ENCODE measurements at places on chromosomes 7 and 10.

GRCh38 chr7:128893251-128894100 lies 17.0 kb downstream of the KCP start:
- DNase-seq = no peak

GRCh38 chr10:122308417-122309141 lies 37.5 kb downstream of the BTBD16 start:
- DNase-seq = no peak

DNA sequence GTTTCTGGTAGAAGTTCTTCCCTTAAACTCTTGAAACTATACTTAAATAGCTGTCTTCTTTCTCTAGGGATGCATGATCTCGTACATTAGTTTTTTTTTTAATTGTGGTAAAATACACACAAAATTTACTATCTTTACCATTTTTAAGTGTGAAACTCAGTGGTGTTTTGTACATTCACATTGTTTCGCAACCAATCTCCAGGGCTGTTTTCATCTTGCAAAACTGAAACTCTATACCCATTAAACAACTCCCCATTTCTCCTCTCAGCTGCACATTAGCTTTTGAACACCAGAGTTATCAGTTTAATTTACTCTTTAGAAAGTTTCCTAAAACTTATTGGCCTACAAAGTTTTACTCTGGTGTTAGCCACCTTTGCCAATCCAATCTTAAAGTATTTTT lies 45.5 kb upstream of the PRKAR2B start:
- no peak for DNase-seq

- DNase-seq = peak; percentile 57
These were observed 70.0 kb upstream of the PCBD1 start for GRCh38 chr10:70958396-70958795.
